Amniotic stem cell (primary cell): ENCODE measurements at places on chromosomes 4 and X.

DNA sequence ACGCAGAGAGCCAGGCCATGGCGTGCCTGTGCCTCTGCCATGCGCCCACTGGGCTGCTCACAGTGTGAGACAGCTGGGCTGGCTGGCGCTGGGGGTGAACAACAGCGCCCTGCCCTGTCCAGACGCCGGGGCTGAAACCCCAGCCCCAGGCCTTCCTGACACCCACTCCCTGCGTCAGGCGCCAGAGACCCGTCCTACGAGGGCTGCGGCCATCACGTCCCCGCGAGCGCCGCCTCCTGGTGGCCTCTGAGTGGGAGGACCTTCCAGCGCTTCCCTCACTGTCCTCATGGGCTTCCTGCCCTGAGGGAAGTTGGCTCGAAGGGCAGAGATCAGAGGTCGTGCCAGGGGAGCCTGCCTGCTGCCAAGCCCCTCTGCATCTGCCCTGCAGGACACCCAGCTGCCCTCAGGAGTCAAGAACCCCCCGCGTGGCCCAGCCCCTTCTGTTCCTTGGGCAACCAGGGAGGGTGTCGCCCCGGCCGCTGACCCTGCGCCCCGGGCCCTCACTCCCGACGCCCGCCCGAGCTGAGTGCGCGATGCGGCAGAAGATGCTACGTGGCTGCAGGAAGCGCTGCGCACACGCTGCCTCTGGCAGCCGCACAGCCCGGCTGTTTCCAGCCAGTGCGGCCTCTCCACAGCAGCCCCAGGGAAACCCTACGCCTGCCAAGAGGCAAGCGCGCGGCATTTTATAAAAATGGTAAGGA is 16.2 kb downstream of the NELFA start:
- DNase-seq = no peak

GRCh38 chrX:44303119-44303518 is 40.4 kb downstream of the EFHC2 start:
- DNase-seq = no peak

DNA sequence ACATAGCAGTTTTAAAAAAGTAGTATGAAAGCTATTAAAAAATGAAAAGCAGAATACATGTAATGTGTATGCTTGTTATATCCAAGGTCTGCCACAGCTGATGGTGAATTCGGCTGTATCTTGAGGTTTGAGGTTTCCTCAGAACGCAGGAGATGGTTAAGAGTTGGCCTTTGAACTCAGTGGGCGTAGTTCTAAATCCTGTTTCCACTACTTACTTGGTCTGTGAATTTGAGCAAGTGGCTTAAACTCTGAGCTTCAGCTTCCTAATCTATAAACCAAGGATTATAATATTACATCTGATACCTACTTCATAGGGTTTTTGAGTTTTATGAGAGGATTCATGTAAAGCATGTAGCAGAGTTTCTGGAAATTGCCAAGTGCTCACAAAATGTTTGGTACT is 125.2 kb downstream of the STIM2 start:
- no peak for DNase-seq

DNA sequence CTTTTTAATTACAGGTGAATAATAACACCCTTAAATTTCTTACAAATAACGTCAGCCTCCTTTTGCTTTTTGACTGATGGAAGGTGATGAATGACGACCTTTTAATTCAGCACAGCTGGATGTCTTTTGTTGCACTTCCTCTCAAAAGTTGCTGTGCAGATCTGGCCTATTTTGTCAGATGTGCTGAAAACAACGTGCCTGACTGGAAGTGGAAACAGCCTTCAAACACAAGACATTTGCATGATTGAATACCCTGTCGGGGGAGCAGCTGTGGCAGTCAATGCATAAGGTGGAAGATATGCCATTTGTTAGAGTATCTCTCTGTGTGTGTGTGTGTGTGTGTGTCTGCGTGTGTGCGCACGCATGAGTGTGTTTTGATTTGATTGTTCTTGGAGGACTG is 579.7 kb downstream of the SPRY1 start:
- no peak for DNase-seq

DNA sequence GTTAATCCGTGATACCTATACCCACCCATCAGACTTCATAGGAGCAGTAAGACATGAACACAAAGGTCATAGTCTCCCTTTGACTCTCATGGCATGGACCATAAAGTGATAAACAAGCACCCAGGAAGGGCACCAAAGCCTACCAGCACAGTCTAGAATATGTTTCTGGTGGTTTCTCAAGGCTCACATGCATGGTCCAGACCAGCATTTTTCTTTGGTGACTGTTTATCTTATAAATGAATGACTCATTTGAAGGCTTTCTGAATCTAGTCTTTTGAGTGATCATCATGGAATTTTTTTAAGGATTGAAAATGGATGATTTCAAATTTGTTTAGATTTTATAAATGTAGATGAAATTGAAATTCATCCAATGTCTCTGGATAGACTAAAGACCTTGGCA is 32.0 kb upstream of the AMELX start:
- DNase-seq = peak; percentile 3

DNA sequence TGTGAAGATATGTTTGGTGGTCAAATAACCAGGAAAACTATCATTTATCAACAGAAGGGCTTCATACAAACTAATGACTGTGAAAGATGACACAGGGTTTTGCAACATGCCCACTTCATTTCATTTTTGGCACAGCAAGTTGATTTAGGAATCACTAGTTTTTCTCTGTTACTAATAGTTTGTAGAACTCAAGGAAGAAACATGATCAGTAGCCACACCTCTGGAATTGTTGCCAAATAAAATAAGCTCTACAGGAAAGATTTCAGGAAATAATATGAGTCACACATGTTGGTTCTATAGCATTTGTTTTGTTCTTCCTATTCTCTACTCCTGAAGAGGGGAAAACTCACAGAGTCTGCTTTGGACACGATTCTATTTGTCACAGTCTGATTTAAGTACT is 255.4 kb downstream of the TLL1 start:
- peak; percentile 32 for DNase-seq

DNA sequence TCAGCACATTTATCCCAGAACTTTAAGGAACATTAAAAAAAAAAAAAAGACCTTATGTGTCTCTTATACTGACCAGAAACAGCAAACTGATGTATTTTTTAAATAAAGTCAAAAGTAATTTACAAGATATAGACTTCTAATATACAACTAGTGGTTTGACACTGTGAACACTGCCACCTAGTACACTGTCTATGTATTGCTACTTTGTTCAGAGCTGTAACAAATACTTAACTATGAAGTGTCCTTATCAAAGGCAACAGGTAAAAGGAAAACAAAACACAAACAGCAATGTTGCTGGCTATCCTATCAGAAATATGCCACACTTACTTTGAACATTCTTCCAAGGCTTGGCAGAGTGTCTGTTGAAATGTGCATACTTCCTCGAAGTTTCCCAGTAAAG is 60.4 kb downstream of the CD40LG start:
- DNase-seq = no peak

DNA sequence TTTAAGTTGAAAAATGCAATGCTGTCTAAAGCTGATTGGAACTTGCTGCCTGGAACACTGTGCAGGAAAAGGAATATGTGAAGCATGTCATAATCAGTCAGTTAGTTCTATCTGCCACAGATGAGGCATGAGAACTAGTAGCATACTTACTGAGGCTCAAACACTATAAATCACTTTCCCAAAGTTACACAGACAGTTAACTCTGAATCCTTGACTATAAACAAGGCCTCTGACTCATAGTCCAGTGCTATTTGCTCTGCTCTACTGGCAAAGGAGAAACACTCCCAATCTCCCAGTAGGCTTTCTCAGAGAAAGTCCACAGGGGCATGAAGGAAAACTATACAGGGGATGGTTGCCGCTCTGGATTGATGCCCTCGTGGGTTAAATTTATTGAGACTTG is 2078.4 kb upstream of the TENM3 start:
- peak; percentile 24 for DNase-seq

- DNase-seq = peak; percentile 80
Measured at GRCh38 chr4:112296949-112297880, at the start of gene ALPK1. ALPK1 (plus strand) TSS chr4:112297369.

- no peak for DNase-seq
Measured at GRCh38 chr4:6991249-6991648, 51.9 kb upstream of the TADA2B start.
